MG63 (cell line): ENCODE measurements at places on chromosomes 5 and 9. TPM values are rescaled to one million over a fixed set of nuclear protein-coding genes. Genes with fewer than 3 reads are reported as not detected.

- no peak for DNase-seq
Observed at GRCh38 chr9:115913696-115914095, 239.9 kb upstream of the PAPPA start.

GRCh38 chr9:136799854-136800657 is 3.9 kb downstream of the CCDC183 start:
- peak; percentile 65 for DNase-seq

The GABRA1 gene
- not detected in 2 replicates for total RNA-seq

The CATSPER3 gene
- 0.59 and 1.5 TPM in 2 replicates for total RNA-seq

- no peak for DNase-seq
Observed at GRCh38 chr5:135438636-135439221, 8.4 kb downstream of the DCANP1 start.

DNA sequence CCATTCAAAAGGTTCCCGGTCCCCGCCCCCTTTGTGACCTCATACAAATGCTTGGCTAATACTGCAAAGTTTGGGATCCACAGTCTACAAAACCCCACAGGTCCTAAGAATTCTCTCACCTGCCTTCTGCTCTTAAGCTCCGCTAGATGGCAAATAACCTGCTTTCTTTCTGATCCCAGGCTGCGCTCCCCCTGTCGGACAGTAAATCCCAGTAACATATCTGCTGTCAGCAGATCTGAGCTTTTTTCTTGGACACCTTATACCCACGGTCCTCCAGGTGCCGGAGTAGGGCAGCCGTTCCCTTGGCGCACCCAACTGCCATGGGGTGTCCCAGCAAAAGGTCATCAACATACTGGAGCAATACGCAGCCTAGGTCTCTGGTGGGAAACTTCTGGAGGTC is 39.0 kb upstream of the PPP1R26 start:
- no peak for DNase-seq

The MLANA gene
- total RNA-seq = not detected in 2 replicates

The TLX3 gene
- not detected in 2 replicates for total RNA-seq

DNA sequence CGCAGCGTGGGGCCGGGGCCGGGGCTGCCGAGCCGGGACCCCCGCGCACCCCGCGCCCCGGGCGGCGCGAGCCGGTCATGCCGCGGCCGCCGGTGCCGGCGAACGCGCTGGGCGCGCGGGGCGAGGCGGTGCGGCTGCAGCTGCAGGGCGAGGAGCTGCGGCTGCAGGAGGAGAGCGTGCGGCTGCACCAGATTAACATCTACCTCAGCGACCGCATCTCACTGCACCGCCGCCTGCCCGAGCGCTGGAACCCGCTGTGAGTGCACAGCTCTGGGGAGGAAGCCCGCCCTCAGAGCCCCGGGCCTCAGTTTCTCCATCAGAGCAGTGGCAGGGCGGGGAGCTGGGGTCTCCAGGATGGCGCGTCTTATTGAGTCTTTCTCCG is 335 bp downstream of the GALNT12 start:
- no peak for DNase-seq

DNA sequence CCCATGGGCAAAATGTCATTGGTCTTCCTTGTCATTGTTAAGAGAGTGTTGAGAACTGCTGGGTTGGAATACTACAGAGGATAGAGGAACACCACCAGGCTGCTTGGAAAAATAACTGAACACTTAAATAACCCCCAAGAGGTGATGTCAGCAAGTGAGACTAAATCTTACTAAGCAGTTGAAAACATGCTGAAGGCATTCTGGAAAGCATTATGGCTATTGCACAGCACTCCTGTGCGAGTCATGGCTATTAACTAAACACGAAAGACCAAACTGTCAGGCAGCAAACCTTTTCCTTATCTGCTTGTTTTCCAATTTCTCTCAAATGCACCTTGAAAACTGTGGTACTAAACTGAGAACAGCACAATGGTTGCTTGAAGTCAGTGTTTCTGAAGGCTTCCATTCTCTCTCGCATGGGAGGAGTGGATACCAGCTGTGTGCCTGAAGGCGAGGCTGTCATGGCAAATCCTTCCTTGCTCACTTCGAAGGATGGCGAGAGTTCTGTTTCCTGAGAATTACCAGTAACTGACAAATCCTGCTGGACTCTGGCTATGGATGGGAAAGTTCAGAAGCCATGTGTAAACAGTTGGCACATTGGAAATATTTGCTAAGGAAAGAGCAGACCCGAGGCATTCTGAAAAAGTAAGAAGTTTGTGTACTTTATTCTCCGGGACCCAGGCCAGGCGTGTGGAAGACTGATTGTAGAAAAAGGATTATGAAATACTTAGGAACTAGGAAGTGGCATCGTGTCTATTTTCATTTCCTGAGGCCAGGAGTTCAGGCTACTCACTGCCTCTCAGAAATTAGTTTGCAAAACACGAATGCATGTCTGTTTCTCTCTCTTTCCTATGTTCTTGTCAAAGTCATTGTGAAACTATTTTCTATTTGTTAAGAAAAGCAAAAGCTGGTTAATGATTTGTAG is 182.1 kb downstream of the DMRT2 start:
- DNase-seq = peak; percentile 87

DNA sequence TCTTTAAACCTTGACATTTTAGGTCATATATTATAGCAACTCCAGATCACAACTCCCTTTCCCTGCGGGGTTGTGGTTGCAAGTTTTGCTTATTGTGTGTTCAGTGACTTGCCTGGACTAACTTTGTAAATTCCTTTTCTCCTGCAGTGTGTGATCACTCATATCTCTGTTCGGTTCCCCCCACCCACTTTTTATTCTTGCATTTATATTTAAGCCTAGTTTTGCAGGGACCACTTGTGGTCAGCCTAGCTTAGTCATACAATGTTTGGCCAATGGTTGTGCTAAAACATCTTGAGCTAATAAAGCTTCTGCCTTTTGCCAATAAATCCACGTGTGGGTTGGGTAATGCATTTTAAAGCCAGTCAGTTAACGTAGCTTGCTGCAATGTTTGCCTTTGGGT is 146.5 kb upstream of the IRX4 start:
- peak; percentile 47 for DNase-seq

The LCN1 gene
- total RNA-seq = not detected in 2 replicates

The EPB41L4B gene
- 2.0 and 3.1 TPM in 2 replicates for total RNA-seq

- DNase-seq = no peak
Observed at GRCh38 chr9:14936491-14936890, 26.3 kb upstream of the FREM1 start.
